Renal cortex interstitium (tissue), 15 donors: ENCODE measurements at places on chromosomes 7 and 10. TPM values are rescaled to one million over a fixed set of nuclear protein-coding genes. Genes with fewer than 3 reads are reported as not detected.
A peak's percentile ranks its signal among the peaks of the same experiment; 100 is the strongest.

SORCS1 gene
- polyA plus RNA-seq = 10.7 TPM

SPDYE9 gene
- 0.83 TPM for polyA plus RNA-seq

ST7 gene
- polyA plus RNA-seq = 30.2 TPM

UPK3B gene
- polyA plus RNA-seq = 1.2 TPM

ABCB1 gene
- polyA plus RNA-seq = 26.8 TPM

MARVELD1 gene
- 36.8 TPM for polyA plus RNA-seq

KCP gene
- polyA plus RNA-seq = 21.4 TPM

GRCh38 chr10:28984431-28984830 lies 304.4 kb upstream of the LYZL1 start:
- no peak for DNase-seq

GRCh38 chr7:102967798-102968197 lies 55.0 kb downstream of the LRRC17 start:
- DNase-seq = no peak

GRCh38 chr7:9149499-9150082 lies 716.2 kb downstream of the NXPH1 start:
- no peak for DNase-seq

- DNase-seq = peak; percentile 79
Measured at GRCh38 chr10:101817337-101818118, 716 bp downstream of the OGA start.

DNA sequence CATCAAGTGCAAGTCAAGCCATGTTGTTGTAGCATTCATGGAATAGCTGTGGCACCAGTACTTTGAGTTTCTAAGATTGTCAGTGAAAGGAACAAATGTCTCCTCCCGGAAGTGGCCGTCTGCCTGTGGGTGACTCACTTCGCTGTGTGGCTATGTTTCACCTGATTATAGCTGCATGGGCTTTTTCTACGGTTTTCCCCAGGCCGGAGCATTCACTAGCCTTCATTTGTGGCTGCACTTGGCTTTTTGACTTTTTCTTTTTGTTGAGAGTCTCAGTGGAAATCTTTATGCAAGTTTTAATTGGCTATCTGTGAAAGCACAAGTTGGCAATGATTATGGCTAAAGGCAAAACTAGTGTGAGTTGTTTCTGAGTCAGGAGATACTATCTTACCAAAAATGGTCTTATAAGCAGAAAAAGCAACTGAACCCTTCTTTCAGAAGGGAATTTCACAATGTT lies 35.0 kb downstream of the SRI start:
- no peak for DNase-seq

DNA sequence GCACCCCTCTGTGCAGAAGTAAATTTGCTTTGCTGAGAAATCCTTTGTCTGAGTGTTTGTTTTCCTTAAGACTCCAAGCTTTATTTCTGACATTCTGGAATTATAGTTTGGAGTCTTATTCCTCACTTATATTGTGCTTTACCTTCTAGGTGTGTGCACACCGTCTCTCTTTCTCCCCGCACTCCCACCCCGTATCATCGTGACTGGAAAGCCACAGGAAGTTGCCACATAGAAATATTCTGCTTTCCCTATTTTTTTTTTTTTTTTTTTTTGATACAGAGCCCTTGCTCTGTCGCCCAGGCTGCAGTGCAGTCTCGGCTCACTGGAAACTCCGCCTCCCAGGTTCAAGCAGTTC lies 109.5 kb downstream of the PHF14 start:
- no peak for DNase-seq

DNA sequence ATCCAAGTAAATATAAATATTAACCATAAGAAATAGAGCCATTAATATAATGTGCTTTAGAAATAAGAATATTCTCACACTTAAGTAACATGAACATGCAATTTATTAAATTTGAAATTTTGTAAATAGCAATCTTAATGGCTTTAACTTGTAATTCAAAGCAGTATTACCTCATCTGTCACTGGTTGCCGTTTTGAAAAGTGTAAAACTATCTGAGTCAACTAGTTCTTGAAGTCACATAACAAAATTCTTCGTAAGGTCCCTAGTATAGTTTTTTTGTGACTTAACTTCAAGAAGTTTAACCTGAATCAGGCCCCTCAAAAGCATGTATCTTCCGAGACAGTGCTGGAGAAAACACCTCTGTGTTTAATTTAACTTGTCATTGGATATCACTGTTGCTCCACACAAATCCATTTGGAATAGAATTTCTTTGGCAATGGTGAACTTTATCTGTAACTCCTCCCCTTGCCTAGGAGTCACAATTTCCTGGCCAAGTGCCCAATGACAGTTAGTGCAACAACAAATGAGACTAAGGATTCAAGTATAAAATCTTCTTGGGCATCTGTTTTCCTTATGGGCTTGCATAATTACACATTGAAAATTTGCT lies 47.1 kb downstream of the NT5C2 start:
- no peak for DNase-seq

- no peak for DNase-seq
Measured at GRCh38 chr10:43863859-43864591, 215.3 kb upstream of the ZNF32 start.

DNA sequence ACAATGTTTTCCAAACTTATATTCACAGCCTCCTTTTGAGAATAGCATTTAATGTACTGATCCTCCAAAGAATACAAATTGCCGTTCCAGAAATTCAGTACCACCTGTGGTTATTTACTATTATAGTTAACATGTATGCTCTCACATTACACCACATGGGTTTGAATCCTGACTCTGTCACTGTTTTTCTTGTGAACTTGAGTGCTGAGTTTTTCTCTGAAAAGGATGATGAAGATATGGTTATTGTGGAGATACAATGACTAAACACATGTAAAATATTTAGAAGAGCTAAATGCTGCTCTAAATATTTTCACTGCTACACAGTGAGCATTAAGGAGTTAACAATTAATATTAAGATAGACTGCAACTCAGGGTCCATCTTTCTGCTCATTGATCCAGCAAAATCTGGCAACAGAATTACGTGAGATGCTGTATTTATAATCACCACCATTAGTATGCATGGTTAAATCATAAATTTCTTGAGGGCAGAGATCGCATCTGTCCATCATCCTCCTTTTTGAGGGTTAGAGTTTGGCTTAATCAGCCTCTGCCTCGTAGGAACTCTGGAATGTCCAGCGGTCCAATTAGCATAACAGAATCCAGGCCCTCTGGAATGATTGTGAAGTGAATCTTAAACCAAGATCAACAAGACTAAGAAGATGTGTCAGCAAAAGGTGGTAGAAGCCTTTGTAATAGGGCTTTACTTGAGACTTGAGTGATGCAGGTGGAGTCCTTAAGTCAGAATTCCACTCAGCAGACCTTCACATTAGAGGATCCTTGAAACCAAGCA lies 152.8 kb downstream of the MACC1 start:
- no peak for DNase-seq

DNA sequence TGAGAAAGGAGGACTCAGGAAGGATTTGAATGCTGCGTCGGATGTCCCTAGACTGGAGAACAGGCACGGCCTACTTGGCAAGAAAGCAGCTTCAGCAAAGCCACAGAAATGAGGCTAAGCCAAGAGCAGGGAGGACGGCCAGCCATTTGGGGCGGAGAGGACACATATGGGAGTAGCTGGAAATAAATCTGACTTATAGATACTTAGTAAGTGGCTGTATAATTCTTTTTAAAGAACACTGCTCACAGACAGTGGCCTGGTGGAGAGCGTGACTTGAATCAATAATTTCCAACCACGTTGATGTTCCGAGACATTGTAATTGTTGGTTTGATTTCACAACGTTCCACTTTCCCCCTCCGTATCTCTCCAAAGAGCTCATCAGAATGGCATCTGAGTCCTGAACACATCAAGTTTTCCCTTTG lies 67.7 kb upstream of the JCAD start:
- DNase-seq = no peak

- no peak for DNase-seq
Measured at GRCh38 chr10:130959752-130960195, 351.7 kb downstream of the TCERG1L start.

- no peak for DNase-seq
Measured at GRCh38 chr10:100020142-100020885, 10.6 kb upstream of the DNMBP start.

DNA sequence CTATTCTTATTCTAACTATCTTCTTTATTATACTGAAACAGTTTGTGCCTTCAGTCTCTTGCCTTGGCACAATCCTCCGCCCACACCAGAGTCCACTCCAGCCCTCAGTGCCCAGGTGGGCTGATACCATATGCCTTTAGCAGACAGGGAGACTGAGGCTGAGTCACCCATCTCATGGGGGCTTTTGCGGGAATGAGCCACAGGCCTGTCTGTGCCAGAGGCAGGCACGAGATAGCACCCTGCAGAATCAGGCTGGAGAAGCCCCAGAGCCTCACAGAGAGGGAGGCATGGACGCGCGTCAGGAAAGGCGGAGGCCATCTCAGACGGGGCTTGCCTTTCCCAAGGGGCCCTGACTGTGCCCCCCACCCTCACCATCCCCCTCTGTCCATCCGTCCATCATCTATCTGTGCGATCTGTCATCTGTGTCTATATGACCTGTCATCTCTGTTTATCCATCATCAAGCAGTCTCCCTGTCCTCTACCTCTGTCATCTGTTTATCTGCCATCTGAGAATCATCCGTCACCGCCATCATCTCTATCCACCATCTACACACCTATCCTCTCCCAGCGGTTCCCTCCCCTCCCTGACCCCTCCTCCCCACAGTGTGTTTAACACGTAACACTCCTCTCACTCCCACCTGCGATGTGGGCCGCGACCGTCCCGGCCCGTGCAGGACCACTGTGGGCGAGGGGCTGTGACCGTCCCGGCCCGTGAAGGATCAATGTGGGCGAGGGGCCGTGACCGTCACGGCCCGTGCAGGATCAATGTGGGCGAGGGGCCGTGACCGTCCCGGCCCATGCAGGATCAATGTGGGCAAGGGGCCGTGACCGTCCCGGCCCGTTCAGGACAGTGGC lies 7.3 kb upstream of the ADAP1 start:
- no peak for DNase-seq

GRCh38 chr10:126394948-126395347 lies 6.7 kb upstream of the ADAM12 start:
- no peak for DNase-seq

DNA sequence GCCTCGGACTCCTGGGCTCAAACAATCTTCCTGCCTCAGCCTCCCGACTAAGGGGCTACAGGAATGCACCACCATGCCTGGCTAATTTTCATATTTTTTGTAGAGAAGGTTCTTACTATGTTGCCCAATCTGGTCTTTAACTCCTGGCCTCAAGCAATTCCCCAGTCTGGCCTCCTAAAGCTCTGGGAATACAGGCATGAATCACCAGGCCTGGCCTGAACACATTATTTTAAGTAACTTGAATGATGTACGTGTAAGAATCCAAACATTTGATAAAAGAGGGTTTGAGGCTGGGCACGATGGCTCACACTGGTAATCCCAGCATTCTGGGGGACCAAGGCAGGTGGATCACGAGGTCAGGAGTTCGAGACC lies 13.0 kb upstream of the BAMBI start:
- DNase-seq = no peak

DNA sequence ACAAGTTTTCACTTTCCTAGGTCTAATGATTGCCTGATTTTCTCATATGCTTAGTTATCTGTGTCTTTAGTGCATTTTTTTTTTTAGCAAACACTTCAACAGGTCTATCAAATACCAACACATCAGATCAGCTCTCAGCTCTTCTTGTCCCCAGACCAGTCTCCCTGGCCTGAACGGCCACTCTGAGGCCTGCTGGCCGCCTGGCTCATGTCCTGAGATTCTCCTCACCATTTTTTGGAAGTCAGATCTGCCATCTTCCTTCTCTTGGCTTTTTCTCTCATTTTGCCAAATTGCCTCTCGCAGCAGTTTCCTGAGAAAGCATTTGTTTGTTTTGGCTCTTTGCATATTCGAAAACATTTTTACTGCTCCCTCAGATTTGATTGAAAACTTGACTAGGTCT lies 29.3 kb downstream of the PPP2R2D start:
- no peak for DNase-seq

- no peak for DNase-seq
Measured at GRCh38 chr7:145957160-145957890, 159.3 kb upstream of the CNTNAP2 start.

- no peak for DNase-seq
Measured at GRCh38 chr7:75966190-75966961, 28.0 kb downstream of the TMEM120A start.

GRCh38 chr10:127386606-127387327 lies 162.3 kb upstream of the NPS start:
- DNase-seq = no peak

GRCh38 chr7:151376218-151376902 lies 33.5 kb downstream of the WDR86 start:
- no peak for DNase-seq

GRCh38 chr10:114626841-114627240 lies 31.2 kb downstream of the ABLIM1 start:
- no peak for DNase-seq

GRCh38 chr7:45677311-45677900 lies 103.2 kb downstream of the ADCY1 start:
- DNase-seq = no peak

DNA sequence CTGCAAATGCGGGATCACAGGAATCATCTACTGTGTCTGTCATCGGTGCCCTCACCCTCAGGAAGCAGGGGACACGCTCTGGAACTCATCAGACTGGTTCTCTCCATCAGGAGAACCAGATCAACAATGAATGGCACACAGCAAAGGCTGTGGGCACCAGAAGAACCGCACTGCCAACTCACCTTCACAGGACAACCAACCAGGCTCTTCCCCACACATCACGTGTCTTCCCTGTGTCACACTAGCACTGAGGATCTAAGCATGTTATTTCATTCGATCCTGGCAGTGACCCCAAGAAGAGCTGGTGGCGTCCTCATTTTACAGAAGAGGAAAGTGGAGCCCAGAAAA lies 106.1 kb downstream of the TNS3 start:
- no peak for DNase-seq

DNA sequence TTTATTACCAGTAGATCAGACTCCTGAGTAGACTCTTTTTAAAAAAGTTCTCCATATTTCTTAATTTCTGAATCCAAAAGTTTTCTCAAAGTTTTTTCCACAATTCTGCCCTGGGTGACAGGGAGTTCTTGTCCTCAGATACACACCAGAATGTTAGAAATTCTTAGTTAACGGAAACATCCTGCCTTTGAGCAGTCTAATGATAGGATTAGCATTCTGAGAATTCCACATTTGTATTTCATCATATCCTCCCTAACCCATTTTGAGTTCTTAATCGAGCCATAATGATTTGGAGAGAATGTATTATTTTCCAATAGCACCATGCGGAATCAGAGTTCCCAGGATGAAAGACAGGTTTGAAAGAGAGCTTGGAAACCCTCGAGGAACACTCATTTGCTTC lies 28.9 kb upstream of the MRPS33 start:
- no peak for DNase-seq

GRCh38 chr7:110522761-110523200 lies 568.1 kb upstream of the LRRN3 start:
- peak; percentile 44 for DNase-seq

- no peak for DNase-seq
Measured at GRCh38 chr10:24695452-24695851, 28.2 kb downstream of the ARHGAP21 start.

- DNase-seq = no peak
Measured at GRCh38 chr10:92627845-92628480, 35.0 kb downstream of the KIF11 start.

GRCh38 chr10:101671453-101671852 lies 23.5 kb downstream of the FBXW4 start:
- no peak for DNase-seq

GRCh38 chr10:70430493-70431445 lies 10.7 kb downstream of the NODAL start:
- DNase-seq = peak; percentile 25

- no peak for DNase-seq
Measured at GRCh38 chr10:124259139-124259825, 159.4 kb downstream of the OAT start.
